Stimulated activated CD8-positive, alpha-beta memory T cell treated with anti-CD3 and anti-CD28 coated beads, Interleukin-2, amount 100 ng/mL, for 1 hour (primary cell): ENCODE measurements at places on chromosomes 13 and 19.
A peak's percentile ranks its signal among the peaks of the same experiment; 100 is the strongest.

DNA sequence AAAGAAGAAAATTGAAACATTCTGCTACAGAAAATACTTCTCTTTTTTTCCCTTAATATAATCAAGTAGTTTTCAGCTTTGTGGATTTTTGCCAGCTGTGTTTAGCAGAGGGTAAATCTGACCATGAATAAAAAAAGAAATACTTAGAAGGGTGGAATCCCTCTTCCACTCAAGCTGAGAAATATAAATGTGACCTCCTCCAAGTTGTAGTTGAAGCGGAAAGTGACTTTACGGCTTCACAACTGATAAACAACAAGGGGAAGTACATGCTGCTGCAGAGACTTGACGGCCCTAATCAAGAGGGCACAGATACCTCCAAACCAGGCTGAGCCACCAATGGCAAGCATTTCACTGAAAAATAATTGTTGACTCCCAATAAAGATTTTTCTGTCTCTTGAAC, 785.0 kb downstream of the SLITRK5 start:
- DNase-seq: no peak

DNA sequence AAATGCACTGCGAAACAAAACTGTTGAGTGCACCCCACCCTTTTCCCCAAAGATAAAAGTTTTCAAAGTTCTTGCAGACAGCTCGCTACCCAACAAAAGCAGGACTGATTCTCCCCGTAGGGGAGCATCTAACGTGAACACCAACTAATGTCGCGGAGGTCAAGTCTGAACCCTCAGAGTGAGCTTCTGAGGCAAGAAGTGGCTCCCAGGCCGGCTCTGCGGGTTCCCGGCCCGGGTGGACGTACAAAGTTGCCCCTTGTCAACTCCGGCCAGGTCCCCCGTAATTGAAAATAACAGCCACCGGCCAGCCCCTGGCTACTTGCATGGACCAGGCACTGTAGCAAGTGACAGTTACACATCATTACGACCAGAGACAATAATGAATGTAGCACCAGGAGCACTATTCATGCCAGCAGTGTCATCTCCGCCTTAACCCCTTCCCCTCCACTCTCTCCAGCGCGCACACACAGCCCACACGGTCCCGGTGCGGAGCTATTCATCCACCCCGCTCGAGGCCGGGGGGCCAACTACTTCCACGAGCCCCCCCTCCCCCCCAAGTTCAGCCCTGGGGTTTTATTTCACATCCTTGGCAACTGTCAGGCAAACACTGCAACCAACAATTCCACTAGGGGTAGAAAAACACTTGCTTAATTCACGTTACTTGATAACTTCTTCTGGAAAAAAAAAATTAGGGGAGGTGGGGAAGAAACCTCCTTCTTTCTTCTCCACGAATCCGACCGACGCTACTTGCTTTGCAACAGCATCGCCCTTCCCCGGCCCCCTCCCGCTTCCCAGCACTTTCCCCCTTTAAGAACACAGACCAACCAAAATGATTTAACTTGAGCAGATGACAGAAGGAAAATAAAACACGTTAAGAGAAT, 1.2 kb downstream of the KLF12 start:
- DNase-seq: peak; percentile 8

- DNase-seq: no peak
Measured at GRCh38 chr13:20186771-20187170, 6.0 kb downstream of the GJB2 start.

DNA sequence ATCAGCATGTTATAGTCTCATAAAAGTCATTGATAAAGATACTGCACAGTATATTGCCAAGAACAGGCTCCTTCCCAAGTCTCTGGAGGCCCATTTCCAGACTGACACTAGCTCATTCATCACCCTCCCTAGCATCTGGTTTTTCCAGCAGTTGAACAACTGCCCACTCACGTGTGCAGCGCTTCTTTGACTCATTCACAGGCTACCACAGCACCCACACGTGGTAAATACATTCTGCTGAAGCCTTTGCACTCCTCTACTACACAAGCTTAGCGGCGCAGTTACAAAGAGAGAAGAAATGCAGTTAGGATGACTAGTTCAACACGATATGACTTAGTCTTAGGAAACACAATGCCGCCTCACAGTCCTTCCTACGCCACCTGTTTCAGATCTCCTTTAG, 87.7 kb downstream of the DOCK9 start:
- no peak for DNase-seq

- no peak for DNase-seq
Measured at GRCh38 chr19:29415507-29415906, 110.3 kb upstream of the VSTM2B start.

DNA sequence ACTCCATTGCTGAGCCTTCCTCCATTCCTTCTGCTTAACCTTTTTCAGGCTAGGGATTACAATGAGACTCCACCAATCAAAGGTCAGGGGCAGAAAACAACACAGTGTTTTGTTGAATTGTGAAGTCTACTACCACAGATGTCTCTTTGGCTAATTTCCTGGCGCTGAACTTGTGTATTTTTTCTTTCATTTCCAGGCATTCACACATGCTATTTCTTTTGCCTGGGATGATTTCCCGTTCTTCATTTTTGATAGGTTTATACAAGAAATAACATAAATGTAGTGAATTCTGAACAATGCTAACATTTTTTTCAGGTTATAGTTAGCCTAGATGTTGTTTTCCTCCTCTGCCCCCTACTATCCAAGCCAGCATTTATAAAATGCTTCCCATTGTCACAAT, 64.3 kb downstream of the OLFM4 start:
- DNase-seq: no peak

DNA sequence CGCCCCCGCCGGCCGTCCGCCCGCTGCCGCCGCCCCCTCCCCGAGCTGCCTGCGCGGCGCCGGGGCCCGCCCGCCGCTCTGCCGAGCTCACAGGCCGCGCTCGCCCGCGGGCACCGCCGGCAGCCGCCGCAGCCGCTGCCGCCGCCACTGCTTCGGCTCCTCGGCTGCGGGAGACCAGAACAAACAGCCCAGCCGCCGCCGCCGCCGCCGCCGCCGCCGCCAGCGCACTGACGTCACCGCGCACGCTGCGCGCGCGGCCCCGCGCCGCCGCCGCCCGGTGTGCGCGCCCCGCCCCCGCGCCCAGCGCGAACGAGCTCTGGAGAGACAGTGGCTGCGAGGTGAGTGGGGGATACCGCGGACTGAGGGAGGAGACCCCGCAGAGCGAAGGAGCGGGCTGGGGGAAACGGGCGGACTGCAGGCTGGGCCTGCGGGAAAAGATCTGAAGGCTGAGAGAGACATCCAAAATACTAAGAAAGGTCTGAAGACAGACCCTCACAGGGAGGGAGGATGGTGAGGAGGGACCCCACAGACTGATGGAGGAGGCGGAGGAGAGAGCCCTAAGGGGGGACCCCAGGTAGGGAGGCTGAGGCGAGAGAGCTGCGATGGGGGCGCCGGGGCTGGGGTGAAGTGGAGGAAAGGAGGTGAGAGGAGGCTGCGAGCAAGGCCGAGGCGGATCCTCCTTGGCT, at the start of gene BRD4:
Gene BRD4 (minus strand): TSS at position 229 of the 686 bp plus-strand sequence. CDS start 59,440 bp downstream, outside the sequence.
- DNase-seq: peak; percentile 59

- DNase-seq: no peak
Measured at GRCh38 chr19:11191273-11191755, 6.0 kb downstream of the KANK2 start.

GRCh38 chr19:4088975-4089374, 22.3 kb upstream of the ZBTB7A start:
- no peak for DNase-seq

- no peak for DNase-seq
Measured at GRCh38 chr13:82221621-82222020, 1660.7 kb downstream of the SLITRK1 start.

GRCh38 chr13:103326326-103326725, 260.1 kb upstream of the SLC10A2 start:
- DNase-seq: no peak

- DNase-seq: no peak
Measured at GRCh38 chr13:71814806-71815360, 52.1 kb downstream of the DACH1 start.

GRCh38 chr19:52206481-52206880, 16.6 kb downstream of the PPP2R1A start:
- DNase-seq: no peak

DNA sequence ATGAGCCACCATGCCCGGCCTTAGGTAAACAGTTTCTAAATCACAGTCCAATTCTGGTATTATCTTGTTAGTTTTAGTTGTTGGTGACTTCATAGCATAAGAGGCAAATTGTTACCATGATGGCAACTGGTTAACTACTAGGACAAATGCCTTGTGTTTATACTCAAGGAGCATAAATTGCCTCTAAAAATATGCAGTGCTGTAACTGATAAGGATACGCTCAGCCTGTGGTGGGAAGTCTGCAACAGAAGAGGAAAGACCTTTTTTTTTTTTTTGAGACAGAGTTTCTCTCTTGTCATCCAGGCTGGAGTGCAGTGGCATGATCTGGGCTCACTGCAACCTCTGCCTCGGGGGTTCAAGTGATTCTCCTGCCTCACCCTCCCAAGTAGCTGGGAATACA, 311.9 kb upstream of the ARGLU1 start:
- DNase-seq: no peak

GRCh38 chr19:1219786-1220476, 14.4 kb downstream of the STK11 start:
- DNase-seq: no peak

DNA sequence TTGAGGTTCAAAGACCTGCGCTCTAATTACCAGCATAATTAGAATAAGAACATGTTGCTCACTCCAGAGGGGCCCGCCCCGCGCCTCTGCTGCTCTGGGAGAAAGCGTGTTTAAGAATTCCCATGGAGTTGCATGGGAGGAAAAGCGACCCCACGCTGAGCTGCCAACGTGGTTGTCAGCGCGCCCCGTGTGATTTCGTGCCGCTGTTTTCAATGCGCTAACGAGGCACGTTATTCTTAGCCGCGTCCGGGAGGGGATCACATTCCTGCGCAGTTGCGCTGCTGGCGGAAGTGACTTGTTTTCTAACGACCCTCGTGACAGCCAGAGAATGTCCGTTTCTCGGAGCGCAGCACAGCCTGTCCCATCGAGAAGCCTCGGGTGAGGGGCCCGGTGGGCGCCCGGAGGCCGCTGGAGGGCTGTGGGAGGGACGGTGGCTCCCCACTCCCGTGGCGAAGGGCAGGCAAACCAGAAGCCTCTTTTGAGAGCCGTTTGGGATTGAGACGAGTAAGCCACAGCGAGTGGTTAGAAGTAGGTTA, 173.8 kb upstream of the SOX1 start:
- DNase-seq: no peak

GRCh38 chr13:99658261-99658991, 157.2 kb downstream of the TM9SF2 start:
- DNase-seq: no peak

DNA sequence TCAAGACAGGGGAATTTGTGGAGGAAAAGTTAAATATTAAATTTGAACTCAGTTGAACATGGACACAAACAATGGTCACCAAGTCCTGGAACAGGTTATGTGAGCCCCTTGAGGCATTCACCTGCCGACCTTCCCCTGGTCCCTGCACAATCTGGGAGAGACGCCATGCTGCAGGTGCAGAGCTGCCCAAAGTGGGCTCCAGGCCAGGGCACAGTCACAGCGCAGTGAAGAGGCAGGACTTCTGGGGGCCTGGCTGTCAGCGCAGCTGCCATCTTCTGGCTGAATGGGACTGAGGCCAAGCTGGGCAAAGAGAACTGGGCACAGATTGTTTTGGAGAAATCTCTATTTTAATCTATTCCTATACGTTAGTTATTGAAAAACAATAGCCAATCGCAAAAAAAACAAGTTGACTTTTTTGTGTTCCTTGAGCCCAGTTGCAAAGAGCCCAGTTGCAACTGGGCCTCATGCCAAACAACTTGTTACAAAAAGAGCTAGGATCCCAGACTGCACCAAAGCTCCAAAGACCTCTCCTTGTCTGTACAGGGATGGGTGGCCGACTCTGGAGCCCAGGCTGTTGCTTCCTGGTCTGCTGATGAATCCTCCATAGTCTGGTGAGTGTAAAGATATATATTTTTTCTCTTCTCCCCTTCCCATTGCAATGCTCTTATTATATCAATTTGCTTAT, 1.2 kb upstream of the ZNF626 start:
- DNase-seq: no peak

GRCh38 chr13:61029064-61029463, 386.6 kb downstream of the PCDH20 start:
- no peak for DNase-seq

GRCh38 chr13:108257248-108257647, 12.3 kb upstream of the TNFSF13B start:
- no peak for DNase-seq

- DNase-seq: no peak
Measured at GRCh38 chr13:109747524-109747923, 38.9 kb downstream of the IRS2 start.

- no peak for DNase-seq
Measured at GRCh38 chr13:90201202-90201601, 1146.3 kb upstream of the MIR17HG start.

DNA sequence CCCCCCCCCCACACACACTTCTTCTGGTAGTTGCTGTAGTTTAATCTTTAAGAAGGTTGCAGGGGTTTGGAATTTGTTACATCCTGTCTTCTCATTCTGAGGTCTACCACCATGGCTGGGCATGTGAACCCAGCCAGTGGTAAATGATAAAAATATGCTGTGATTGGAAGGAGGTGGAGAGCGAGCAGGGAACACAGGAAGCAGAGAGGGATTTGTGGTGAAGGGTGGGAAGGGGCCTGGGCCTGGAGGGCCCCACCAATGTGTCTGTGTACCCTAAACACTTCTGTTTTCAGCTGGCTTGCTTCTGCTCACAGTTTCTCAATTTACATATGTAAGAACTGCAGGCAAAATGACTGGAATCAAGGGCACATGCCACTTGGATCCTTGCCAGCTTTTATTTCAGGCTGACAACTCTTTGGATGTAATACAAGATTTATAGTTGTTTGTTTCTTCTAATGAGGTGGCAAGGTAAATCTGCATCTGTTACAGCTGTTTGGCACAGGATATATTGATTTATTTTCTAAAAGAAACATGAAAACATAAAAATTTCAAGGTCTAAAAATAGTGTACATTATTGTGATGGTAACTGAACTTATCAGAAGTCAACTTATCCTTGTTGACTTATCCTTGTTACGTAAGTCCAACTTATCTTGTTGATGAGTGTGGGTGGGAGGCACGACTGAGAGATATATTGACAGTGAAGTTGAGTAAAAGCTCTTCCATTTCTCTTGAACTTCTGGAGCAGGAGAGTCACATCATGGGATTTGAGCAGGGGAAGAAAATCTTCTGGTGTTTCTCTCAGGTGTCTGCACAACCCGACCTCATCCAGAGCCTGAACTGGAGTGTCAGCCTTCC, 313.2 kb downstream of the SHISA2 start:
- DNase-seq: no peak

GRCh38 chr19:4304538-4305256, at the start of gene FSD1:
Gene FSD1, plus strand, starts transcription at chr19:4304598. Its CDS starts 149 bp downstream, at chr19:4304747.
- DNase-seq: peak; percentile 33

GRCh38 chr19:29577649-29577963, 28.5 kb upstream of the POP4 start:
- DNase-seq: no peak

GRCh38 chr19:40133491-40133890, 42.7 kb upstream of the ZNF780A start:
- no peak for DNase-seq

DNA sequence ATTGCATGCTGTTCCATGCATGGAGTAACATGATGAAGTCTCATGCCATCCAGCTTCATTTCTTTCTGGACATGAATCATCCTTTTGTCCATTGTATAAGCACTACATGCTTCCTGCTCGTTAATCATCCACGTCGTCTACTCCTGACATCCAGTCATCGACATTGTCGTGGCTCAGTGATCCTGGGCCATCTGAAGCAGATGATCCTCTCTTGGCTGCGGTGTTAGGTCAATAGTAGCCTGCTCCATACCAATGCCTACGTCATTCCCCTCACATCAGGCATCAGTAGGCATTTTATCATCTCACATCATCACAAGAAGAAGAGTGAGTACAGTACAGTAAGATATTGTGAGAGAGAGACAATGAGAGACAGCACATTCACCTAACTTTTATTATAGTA, 7.9 kb upstream of the MYO16 start:
- no peak for DNase-seq
